ENCODE measurements at places on chromosomes 5 and 9.

DNA sequence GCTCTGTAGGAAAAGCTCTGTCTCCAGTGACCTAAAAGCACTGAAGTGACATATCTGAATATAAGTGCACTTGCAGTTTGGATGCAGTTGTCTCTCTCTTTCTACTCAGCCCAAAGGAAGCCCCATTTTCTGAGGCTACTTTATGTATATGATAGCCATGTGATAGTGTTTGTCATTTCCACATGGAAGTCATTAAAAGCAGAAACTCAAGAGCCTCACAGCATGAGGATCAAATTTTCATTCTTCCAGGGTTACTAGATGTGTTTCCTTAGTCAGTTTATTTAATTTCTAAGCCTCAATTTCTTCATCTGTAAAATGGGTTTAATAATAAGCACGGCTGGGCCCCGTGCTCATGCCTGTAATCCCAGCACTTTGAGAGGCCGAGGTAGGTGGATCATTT, 36.7 kb downstream of the RNF44 start:
- DNase-seq, result no peak

DNA sequence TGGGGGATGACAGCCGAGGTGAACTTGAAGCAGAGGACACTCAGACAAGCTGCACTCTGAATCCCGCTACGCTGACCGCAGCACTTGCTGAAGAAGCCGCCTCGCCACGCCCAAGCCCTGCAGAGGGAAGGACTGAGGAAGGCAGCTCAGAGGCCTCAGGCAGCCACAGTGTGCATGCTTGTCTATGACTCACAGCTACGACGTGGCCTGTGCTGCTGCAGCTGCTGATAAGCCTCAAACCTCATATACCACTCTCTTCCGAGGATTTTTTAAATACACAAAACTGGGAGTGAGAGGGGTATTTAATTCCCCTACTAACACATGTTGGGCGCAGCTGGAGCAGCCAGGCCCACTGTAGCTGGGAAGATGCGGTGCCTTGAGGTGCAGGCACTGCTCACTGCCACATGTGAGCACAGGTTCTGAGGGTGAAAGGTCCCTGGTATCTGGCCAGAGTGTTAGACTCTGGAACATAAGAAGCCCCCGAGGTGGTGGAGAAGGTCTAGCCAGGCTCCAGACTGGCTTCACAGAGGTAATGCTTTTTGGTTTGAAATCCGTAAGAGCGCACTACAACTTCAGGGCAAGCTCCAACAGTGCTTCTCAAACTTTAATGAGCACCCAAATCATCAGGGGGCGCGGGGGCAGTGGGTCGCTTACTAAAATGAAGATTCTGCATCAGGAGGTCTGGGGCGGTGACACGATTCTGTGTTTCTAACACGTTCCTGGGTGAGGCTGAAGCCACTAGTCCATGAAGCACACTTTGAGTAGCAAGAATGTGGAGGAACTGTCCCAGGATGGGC, 196.8 kb downstream of the AUH start:
- DNase-seq, result peak; percentile 83

GRCh38 chr5:39846144-39846543, 421.4 kb upstream of the DAB2 start:
- no peak for DNase-seq

GRCh38 chr9:81595887-81596543, 93.3 kb downstream of the TLE1 start:
- no peak for DNase-seq

GRCh38 chr5:180130876-180131740, 59.5 kb upstream of the RNF130 start:
- DNase-seq, result no peak

DNA sequence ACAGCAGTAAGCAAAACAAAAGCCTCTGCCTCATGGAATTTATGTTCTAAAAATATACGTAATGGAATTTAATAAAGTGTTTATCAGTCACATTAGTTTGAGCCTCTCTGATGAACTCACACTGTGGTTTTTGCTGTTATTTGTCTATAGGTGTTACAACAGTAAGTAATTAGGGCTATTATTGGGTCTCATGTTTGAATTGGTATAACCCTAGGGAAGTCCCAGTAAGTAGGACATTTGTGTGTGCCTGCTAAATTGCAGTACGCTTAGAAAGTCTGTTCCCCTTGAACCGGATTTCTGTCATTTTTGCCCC, 197.6 kb downstream of the NR3C1 start:
- no peak for DNase-seq

- no peak for DNase-seq
Measured at GRCh38 chr5:93572101-93572607, 8.9 kb downstream of the NR2F1-AS1 start.

- no peak for DNase-seq
Measured at GRCh38 chr5:66560371-66560770, 35.8 kb upstream of the MAST4 start.

DNA sequence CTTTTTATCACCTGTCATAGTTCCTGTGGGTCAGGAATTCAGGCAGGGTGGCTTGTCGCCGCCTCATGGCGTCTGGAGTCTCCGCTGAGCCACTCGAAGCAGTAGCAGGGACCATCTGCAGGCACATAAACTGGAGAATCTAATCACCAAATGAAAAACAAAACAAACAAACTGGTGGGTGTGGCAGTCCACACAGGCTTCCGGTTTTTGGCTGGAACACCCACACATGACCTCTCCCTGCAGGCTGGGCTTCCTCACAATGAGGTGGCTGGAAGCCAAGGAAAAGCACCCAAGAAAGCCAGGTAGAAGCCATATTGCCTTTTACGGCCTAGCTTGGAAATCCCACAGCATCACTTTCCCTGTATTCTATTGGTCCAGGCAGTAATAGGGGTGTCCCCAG, 197.0 kb downstream of the SYK start:
- no peak for DNase-seq

DNA sequence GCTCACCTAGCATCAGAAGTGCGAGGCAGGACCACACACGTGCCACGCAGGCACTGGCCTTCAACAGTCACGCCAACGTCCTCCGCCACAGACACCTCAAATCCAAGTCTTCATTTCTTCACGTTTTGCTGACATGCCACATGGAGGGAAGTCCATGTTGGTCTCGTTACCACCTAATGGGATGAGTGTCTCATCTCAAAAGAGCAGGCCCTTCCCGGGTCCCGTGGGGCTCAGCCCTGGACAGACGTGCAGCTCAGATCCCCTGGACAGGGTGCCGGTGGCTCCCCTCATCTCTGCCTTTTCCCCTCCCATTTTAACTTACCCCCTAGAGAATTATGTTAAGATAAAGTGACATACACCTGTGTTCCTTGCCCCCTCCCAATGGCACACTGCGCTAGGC, 76.8 kb downstream of the MRPL36 start:
- no peak for DNase-seq

GRCh38 chr5:41751867-41752266, 118.4 kb downstream of the OXCT1 start:
- no peak for DNase-seq

DNA sequence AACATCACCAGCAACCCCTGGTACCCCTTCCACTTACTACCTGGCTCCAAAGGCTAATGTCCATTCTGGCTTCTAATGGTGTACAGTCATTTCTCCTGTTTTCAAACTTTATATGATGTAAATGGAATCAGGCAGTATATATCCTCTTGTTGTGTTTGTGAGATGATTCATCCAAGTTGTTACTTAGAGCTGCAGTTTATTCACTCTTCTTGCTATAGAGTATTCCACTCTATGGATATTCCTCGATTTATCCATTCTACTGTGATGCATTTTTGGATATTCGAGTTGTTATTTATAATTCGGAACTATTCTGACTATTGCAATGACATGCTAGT, 32.4 kb downstream of the IRF1 start:
- DNase-seq, result no peak

GRCh38 chr9:17488662-17489061, 90.2 kb upstream of the SH3GL2 start:
- DNase-seq, result no peak

- peak; percentile 61 for DNase-seq
Measured at GRCh38 chr5:170393235-170393634, 4.1 kb upstream of the KCNMB1 start.

- DNase-seq, result no peak
Measured at GRCh38 chr5:151086192-151086869, 5.5 kb upstream of the TNIP1 start.

All from CD4-positive, alpha-beta T cell treated with Interleukin-15 for 1 hour (primary cell).